ENCODE measurements at places on chromosomes 7 and 10.

GRCh38 chr10:14056610-14057332, 274.0 kb downstream of the FRMD4A start:
- no peaks in the 10 kb centered on the region for H3K27me3 ChIP-seq
- no peaks in the 10 kb centered on the region for H3K4me1 ChIP-seq
- no peaks in the 10 kb centered on the region for H3K36me3 ChIP-seq

GRCh38 chr7:70389531-70390151, 742.3 kb upstream of the GALNT17 start:
- H3K27ac ChIP-seq: no peak overlapping the region
- no peaks in the 10 kb centered on the region for H3K27me3 ChIP-seq
- no peak overlapping the region for H3K4me3 ChIP-seq
- no peak for DNase-seq

- H3K27me3 ChIP-seq: no peaks in the 10 kb centered on the region
- H3K4me1 ChIP-seq: no peaks in the 10 kb centered on the region
- no peaks in the 10 kb centered on the region for H3K36me3 ChIP-seq
- no peak for DNase-seq
- no peak overlapping the region for H3K4me3 ChIP-seq
Observed at GRCh38 chr10:21746118-21746517, 212.1 kb downstream of the MLLT10 start.

DNA sequence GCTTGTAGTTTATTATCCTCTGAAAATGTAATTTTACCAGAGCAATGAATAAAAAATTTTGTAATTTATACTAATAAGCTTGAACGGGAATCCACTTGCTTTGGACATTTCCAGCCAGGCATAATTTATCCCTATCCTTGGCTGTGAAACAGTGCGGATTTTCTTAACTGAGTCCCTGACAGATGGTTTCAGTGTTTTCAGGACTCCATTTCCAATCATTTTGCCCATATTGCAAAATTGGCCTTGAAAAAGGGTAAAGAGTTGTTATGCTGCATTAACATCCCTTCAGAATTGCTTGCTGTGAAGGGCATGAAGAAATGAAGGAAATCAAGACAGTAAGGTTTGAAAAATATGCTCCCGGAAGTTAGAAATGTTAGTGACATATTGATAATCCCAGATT, 57.7 kb downstream of the NXPH1 start:
- no peaks in the 10 kb centered on the region for H3K36me3 ChIP-seq
- H3K27ac ChIP-seq: no peak overlapping the region

- no peak overlapping the region for H3K4me3 ChIP-seq
- H3K36me3 ChIP-seq: no peaks in the 10 kb centered on the region
- no peaks in the 10 kb centered on the region for H3K27me3 ChIP-seq
- DNase-seq: no peak
Observed at GRCh38 chr10:43570971-43571370, 3.4 kb downstream of the ZNF239 start.

- H3K36me3 ChIP-seq: no peaks in the 10 kb centered on the region
- no peaks in the 10 kb centered on the region for H3K4me1 ChIP-seq
- no peak overlapping the region for H3K4me3 ChIP-seq
- DNase-seq: no peak
- H3K27ac ChIP-seq: no peak overlapping the region
- no peaks in the 10 kb centered on the region for H3K27me3 ChIP-seq
Observed at GRCh38 chr10:128324058-128324827, 198.0 kb upstream of the MKI67 start.

Data from ovary (tissue), 10 donors.